ENCODE measurements at places on chromosomes 6 and 20.

- DNase-seq: no peak
Measured at GRCh38 chr6:37155394-37156312, 14.3 kb upstream of the PIM1 start.

- DNase-seq: no peak
Measured at GRCh38 chr20:57781901-57782300, 72.1 kb upstream of the PMEPA1 start.

GRCh38 chr6:155186052-155186658, 77.7 kb upstream of the CLDN20 start:
- DNase-seq: no peak

GRCh38 chr6:170036916-170037315, 254.0 kb downstream of the DLL1 start:
- no peak for DNase-seq

GRCh38 chr6:40585651-40586269, 1.4 kb downstream of the LRFN2 start:
- no peak for DNase-seq

- no peak for DNase-seq
Measured at GRCh38 chr20:18005170-18005989, 36.6 kb downstream of the MGME1 start.

DNA sequence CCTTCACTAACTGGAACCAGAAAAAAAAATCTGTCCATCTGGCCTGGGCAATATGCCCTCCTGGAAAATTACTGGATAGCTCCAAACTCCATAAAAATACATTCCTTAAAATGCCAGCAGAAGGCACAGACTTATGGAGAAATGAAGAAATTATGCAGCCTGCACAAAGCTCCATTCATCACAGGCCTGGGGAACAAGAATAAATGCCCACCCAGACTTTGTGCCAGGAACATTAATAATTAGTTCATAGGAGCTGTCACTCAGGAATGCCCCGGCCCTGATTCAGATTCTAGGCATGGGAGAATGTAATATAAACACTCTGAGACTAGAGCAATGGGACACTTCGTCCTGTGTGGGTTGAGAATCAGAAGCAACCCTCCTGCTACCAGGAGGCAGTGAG, 199.3 kb downstream of the OTOR start:
- DNase-seq: no peak

DNA sequence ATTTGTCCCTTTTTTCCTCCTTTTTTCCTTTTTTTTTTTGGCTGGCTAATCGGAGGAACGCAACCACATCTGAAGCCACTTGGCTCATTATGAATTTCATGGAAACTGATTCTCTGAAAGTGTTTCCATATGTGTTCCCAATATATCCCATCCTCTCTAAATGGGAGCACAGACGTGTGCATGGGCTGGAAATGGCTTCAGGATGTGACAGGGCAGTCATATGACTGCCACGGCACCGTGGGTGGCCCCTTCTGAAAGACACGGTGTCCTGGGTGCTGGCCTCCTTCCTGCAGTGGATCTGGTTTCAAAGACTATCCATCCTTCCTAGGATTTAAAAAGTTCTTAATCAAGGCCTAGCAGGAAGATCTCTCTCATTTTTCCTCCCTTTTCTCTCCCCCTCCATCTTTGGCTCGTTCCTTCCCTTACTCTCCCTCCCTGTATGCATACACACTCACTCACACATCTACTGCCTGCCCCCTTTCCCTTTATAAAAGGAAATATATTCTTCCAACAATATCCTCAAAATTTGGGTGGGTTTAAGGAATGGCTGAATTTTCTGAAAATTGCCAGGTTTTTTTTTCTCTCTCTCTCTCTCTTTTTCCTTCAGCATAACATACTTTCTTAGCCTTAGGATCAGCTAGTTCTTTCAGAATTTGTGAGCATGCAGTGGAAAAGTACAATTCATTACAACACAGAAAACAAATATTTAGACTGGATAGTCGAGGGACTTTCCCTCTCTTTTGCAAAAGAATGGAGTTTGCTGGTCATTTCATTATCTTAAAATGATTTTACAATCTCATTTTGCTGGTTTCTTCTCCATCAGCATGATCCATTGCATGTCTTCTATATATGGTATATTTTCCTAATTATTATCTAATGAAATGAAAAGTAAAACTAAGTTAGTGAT, 161.2 kb upstream of the SUPT3H start:
- no peak for DNase-seq

DNA sequence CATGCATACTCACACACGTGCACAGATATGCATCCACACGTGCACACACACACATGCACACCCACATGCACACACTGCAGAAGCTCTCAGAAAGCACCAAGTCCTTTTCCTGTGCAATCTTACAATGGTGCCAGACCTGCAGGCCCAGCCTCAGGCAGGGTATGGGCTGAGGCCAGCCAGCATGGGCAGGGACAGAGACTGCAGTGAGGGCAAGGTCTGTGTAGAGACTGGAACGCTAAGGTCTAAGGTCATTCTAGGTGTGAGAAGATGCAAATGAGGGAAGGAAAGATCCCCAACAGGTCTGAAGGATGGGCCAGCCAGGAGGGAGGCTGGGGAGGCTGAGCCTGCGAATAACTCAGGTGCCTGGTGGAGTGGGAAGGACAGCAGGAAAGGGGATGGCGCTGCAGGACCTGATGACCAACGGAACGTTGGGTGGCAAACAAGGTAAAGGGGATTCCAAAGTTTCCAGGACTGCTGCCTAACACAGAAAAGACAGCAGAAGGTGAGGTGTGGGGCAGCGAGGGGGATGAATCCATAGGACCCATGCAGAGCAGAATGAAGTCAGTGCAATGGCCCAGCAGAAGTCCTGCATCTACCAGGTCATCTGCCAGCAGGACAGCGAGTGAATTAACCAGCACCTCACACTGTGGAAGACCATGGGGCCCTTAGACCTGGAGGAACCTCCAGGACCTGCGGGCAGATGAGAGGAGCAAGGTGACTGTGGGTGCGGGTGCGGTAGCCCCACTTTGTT, 67.0 kb downstream of the ABHD12 start:
- no peak for DNase-seq

GRCh38 chr20:61426352-61426751, 174.3 kb downstream of the CDH4 start:
- no peak for DNase-seq

GRCh38 chr6:73234733-73235132, 9.4 kb upstream of the KHDC1L start:
- no peak for DNase-seq

- no peak for DNase-seq
Measured at GRCh38 chr6:140269591-140270165, 895.2 kb upstream of the CITED2 start.

GRCh38 chr6:31305703-31306219, 33.9 kb upstream of the HLA-C start:
- no peak for DNase-seq

GRCh38 chr6:42989923-42990322, 5.6 kb downstream of the PPP2R5D start:
- no peak for DNase-seq

GRCh38 chr6:75244063-75244584, 523 bp upstream of the COX7A2 start:
- DNase-seq: no peak

DNA sequence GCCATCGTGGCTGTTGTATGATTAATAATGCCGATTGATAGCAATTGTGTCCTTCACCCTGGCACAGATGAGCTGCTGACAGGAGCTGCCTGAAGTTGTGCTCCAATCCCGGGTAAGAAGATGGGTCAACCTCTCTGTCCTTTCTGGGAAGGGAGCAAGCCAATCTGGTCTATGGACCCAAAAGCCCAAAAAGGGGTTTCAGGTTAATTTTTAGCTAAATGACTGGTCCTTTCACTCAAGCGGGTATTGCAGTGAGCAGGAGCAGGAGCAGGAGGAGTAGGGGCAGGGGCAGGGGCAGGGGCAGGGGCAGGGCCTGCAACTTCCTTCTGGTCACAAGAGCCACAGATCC, 164.8 kb downstream of the TAF4 start:
- no peak for DNase-seq

- no peak for DNase-seq
Measured at GRCh38 chr6:19301980-19302379, 535.2 kb upstream of the ID4 start.

DNA sequence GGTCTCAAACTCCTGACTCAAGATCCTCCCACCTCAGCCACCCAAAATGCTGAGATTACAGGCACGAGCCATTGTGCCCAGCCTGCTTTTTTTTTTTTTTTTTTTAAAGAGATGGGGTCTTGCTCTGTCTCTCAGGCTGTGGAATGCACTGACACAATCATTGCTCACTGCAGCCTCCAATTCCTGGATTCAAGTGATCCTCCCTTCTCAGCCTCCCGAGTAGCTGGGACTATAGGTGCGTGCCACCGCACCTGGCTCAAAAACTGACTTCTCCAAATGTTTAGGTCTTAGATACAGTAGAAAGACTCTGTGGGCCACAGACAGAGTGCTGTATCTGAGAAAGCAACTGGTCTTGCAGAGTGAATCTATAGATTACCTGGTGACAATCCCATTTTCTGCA, 31.1 kb upstream of the SLC4A11 start:
- no peak for DNase-seq

DNA sequence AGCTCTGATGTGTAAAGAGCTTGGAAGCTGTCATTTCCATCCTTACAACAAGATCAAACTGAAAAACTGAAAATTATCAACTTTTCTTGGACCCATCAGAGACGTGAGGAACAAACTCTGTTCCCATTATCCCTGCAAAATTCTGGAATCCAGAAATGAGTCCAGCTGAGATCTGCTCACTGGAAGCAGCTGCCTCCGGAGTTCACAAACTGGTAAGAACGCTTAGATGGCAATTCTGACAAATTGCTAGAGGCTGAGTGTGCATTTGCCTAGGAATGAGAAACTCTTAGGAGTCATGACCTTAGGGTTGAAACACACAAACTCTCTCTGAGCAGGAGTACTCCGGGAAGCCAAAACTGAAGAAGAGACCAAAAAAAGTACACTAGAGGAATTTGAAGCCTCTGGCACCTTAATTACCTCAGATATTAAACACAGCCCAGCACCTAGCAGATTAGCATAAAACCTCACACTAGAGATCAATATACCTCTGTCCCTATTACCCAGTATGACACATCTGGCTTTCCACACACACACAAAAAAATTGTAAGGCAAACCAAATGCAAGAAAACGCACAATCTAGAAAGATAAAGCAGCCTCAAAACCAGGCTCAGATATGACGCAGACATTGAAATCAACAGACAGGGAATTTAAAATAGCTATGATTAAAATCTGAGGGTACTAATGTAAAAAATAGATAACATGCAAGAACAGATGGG, 233.5 kb upstream of the SGK1 start:
- DNase-seq: no peak

DNA sequence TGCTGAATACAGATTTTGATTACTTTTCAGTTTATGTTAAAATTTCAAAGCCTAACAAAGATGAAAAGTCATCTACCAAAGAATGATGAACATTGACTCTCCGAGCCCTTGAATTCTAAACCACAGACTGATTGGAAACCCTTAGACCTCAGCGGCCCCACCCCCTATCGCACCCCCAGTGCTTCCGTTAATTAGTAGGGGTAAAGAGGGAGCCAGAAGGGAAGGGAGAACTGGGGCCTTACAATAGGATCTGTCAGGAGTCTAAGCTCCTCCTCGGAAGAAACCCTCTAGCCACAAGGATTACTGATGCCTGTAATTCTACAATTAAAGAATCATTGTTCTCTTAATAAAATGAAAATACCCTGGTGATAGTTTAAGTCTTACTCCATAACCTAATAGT, 79.7 kb upstream of the JARID2 start:
- DNase-seq: no peak

GRCh38 chr6:16157492-16157891, 28.6 kb downstream of the MYLIP start:
- no peak for DNase-seq

DNA sequence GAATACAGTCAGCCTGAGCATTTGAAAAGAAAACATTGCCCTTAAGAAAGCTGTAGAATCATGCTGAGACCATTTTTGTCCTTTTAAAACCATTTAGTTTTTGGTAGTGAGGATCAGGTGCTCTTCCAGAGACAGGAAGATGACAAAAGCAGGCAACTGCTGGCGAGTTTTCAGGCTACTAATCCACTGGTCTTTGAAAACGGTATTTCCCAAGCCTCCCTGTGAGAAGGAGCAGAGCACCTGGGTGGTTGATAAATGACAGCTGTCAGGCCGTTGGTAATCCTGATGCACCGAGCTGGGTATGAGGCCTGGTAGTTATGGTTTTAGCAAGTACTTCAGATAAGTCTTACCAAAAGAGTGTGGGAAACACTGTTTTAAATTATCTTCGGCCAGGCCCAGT, 10.1 kb upstream of the SEC63 start:
- DNase-seq: no peak

DNA sequence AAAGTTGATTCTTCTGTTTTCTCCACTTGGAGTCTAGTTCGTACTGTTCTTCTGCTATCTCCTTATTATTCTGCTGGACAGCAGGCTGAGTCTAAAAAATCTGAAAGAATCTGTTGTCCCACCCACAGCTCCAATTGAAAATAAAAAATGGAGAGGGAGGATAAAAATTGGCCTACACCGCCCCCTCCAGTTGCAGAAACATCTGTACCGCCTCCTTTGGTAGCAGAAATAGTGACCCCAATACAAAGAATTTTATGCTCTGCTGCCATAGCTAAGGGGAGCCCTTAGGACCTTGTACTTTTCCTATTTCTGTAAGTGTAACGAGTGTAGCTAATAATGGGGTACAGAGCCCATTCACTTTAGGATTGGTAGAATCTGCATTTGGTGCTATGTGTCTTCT, 4.9 kb upstream of the FKBP1A start:
- no peak for DNase-seq

GRCh38 chr6:111603040-111603439, 2.6 kb downstream of the TRAF3IP2 start:
- DNase-seq: no peak

GRCh38 chr6:138803331-138803730, 7.4 kb downstream of the ECT2L start:
- DNase-seq: no peak

DNA sequence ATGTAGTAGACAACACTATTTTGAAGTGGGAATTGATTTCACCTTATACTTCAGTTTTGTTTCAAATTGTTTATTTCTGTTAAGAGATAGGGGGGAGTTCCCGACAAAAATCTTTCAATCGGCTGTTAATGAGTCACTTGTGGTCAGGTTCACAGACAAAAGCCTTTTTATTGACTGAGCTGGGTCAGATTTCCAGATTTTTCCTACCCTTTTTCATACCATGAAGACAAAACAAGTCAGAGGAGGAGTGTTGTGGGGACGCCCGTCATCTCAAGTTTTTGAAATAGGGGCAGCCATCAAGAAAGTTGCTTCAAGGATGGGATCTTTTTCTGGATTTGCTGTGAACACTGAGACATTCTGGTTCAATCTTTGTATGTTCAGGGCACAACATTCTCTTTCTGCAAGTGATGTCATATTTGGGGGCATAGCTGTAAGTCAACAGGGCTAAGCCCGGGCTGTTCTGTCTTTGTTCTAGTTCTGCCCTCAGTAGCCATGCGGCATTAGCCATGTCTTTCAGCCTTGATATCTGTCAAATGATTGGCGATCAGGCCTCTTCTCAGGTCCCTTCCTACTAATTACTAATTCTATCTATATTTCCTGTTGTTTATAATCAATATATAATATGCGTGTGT, 496.0 kb upstream of the MARCKS start:
- DNase-seq: no peak
